Activated CD8-positive, alpha-beta memory T cell treated with anti-CD3 and anti-CD28 coated beads for 48 hours (primary cell): ENCODE measurements at places on chromosomes 11 and 22.

DNA sequence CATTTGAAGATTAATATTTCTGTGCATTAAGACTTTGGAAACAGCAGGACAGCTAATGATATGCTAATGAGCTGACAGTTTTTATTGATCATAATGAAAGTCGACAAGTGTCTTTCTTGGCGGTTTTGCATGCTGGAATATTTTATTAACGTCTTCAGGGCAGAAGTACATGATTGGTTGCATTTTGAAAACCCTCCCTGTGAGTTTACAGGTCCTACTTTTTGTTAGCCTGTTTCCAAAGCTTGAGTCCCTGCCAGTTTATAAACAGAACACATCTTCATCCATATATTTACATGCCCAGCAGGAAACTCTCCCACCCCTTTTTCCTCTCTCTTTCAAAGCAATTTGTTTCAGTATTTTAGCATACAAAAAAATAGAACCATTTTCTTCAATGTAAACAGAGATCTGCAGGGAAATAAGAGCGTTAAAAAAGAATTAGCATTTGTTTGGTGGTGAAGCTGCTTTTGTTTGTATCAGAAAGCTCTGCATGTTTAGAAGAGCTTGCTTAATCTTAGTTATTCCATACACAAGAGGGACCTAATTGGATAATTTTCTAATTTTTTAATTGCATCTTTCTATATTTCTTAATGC lies 243.6 kb downstream of the NELL1 start:
- DNase-seq: no peak

GRCh38 chr22:42991010-42991651 lies 23.8 kb downstream of the PACSIN2 start:
- DNase-seq: no peak

GRCh38 chr11:96168623-96169022 lies 174.4 kb downstream of the MAML2 start:
- DNase-seq: no peak

GRCh38 chr11:75565916-75566762 lies 4.1 kb downstream of the SERPINH1 start:
- DNase-seq: no peak

DNA sequence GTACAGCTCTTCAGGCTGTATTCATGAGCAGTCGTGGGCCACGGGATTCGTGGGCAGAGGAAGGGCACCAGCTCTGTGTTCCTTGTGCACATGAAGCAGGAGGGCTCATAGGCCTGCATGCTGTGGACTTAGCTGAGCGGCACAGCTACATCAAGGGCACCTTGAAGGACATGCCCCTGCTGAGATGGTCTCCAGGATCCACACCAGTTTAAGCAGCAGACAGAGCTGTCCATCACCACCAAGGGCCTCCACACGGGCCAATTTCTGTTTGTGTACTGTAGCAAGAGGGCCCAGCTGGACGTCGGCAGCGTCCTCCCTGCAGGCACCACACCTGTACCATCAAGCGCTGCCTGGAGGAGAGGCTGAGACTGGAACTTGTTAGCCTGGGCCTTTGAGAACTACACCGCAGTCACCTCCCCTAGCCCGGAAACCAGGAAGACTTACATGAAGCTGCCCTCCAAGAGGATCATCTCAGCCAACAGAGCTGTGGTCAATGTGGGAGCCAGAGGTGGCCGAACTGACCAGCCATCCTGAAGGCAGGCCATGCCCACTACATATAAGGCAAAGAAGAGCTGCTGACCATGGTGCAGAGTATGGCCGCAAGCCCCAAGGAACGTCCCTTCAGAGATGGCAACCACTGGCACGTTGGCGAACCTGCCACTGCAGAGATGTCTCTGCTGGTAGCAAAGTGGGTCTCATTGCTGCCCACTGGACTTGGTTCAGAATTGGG lies 32.7 kb upstream of the GNB1L start:
- DNase-seq: no peak

DNA sequence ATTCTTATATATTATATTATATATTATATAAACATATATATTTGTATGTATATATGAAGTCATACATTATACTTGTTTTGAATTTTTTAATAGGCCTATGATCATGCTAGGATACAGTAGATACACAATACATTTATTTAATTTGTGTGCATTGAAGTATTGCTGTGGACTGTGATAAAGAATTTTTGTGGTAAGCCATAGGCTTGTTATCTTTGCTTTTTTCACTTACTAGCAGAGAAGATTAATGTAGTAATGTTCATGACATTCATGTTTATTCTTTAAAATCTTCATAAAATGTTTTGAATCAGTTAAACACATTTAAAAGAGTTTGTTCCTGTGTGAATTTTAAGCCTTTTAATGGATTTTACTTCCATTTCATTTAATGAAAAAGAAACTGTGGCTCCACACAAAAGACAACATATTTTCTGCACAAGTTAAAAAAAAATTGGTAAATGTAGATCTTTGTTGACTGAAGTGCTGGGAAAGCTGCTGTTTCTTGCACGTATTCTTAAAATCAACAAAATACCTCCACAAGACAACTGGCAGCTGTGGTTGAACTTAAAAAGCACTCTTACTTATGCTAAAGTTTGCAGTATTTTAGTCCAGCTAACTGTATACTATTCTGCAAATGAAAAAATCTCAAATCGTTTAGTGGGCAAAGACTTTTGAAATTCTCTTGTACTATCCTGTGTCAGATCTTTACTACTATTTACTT lies 156.2 kb downstream of the TMEM135 start:
- no peak for DNase-seq

- no peak for DNase-seq
These were observed 67.0 kb upstream of the EIF3D start for GRCh38 chr22:36595940-36596339.

DNA sequence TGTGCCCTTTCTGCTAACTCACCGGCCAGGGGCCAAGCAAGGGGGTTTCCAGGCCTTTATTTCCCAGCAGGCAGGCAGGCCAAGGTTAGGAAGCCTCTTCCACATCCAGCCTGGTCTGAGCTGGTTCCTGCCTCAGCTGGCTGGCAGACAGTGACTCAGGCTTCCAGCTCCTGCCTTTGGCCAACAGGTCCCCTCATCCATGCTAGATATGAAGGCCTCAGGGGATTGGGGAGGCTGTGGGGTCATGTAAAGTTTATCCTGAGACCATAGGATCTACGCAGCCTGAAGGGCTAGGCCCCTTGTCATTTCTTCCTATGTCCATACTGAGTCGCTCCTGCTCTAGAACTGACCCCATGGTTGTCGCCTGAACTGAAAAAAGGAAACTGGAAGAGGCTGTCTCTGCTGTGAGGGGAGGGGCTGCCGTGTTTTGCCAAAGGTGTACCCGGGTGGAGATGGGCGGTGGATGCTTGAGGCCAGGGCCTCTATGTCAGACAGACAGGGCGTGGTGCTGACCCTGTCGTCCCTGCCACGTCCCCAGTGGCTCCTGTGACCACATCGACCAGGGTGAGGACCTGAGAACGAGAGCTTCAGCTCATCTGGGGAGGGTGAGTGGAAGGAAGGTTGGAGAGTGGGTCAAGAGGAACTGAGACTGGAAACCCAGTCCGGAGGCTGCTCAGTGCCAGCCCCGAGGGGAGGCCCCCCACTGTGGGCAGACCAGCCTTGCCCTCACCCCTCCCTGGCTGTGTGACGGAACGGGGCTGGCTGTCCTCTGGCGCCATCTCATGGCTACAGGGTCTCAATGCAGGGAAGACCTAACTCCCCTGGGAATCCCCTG lies 17.0 kb downstream of the P2RY6 start:
- peak; percentile 51 for DNase-seq

DNA sequence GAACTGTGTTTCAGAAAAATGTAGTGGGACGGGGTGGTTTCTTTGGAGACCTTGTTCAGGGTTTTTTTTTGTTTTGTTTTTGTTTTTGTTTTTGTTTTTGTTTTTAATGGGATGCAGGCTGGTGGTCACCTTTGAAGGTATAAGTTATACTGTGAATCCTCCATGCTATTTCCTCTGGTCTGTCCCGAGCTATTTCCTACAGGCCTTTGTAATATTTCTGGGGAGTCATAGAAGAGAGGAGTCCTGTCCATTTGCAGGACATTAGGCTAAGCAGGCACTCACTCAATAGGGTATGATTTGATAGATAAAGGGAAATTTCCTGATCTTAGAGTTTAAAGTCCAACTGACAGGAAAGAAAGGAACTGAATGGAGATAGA lies 78.0 kb downstream of the TRAF6 start:
- DNase-seq: no peak

DNA sequence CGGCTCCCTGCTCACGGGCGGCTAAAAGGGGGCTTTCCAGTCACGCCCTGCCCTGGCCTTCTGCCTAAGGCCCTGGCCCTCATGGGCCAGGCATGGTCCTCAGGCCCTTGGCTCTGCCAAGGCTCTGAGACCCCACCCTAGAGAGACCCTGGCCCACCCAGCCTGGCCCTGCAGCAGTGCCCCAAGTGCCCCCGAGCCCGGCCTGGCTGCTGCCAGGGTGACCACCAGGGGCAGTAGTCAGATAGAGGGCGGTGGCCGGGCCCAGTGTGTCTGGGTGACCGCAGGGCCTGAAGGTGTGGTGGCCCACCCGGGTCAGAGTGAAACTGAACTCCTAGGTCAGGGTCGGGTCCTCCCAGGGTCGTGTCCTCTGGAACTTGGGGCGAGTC lies 29.4 kb upstream of the CCDC188 start:
- DNase-seq: no peak

GRCh38 chr11:114736806-114737205 lies 58.5 kb downstream of the NXPE2 start:
- DNase-seq: no peak

GRCh38 chr11:1227551-1228100 lies 4.8 kb downstream of the MUC5B start:
- no peak for DNase-seq

- DNase-seq: no peak
These were observed 7.5 kb downstream of the BDNF start for GRCh38 chr11:27692781-27693180.

DNA sequence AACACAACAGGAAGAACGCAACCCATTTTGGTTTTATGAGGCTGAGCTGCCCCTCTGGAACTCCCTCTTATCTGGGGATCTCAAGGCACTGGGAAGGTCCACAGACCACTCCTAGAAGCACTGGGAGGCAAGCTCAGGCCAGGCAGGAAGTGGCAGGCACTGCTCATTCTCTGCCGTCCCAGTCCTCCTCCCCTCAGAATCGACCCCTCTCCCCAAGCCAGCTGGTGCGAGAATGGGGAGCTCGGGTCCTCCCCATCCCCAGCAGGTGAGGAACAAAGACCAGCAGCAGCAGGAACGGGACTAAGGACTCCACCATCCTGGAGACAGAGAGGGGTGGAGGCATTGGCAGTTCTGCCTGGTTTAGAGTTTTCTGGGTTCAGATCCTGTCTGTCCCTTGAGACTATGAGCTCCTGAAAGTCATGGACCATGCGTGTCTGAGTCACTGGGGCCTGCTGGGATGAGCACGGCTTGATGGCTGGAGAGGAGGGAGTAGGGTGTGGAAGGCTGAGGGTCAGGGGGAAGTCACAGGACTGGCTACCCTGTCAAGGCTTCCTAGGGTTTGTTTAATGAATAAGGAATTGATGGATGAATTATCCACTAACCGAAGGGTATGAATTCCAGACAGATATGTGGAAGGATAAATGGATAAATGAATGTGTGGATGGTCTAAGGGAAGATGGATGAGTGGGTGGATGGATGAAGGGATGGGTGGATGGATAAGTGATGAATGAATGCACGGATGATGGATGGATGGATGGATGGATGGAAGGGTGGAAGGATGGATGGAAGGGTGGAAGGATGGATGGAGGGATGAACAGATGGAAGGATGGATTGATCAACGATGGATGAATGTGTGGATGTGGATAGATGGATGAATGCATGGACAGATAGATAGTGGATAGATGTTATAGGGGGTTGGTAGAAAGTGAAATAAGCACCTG lies 6.4 kb downstream of the MYEOV start:
- DNase-seq: no peak

- no peak for DNase-seq
These were observed 48.5 kb upstream of the BMAL1 start for GRCh38 chr11:13229136-13229535.

GRCh38 chr11:17855531-17856290 lies 121.1 kb downstream of the KCNC1 start:
- DNase-seq: no peak

DNA sequence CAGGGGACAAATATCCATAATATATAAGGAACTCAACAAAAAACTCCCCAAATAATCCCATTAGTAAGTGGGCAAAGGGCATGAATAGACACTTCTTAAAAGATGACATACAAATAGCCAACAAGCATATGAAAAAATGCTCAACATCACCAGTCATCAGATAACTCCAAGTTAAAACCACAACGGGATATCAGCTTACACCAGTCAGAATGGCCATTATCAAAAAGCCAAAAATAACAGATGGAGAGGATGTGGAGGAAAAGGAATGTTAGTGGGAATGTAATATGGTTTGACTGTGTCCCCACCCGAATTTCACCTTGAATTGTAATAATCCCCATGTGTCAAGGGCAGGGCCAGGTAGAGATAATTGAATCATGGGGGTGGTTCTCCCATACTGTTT lies 350.1 kb downstream of the GUCY1A2 start:
- no peak for DNase-seq

DNA sequence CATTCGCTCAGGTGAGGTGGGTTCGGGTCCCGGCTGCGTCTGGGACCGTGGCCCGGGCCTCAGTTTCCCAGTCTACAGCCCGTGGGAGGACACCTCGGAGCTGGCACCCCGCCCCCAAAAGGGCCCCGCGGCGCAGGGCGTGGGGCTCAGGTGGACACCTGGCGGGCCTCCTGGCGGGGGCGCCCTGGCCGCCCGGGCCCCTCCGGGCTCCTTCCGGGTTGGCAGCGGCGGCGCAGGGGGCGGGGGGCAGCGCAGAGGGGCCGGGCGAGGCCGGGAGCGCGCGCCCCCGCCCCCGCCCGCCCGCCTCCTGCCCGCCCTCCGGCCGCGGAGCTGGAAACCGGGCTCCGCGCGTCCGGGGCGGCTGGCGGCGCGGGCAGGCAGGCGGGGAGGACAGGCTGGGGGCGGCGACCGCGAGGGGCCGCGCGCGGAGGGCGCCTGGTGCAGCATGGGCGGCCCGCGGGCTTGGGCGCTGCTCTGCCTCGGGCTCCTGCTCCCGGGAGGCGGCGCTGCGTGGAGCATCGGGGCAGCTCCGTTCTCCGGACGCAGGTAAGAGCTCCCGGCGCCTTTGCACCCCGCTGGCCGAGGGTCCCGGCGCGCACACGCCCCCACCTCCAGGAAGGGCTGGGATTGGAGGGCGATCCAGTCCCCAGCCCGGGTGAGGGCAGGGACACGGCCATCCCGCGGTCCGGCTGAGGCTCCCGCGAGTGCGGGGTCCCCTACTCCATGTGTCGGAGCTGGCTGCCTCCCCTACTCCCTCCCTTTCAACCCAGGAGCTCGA lies at the start of gene EMID1:
TSS of gene EMID1 (plus strand) at position 303 of the 778 bp plus-strand sequence. CDS start at position 446, 143 bp downstream.
- no peak for DNase-seq

- DNase-seq: no peak
These were observed 36.2 kb downstream of the FZD4 start for GRCh38 chr11:86918973-86919372.

DNA sequence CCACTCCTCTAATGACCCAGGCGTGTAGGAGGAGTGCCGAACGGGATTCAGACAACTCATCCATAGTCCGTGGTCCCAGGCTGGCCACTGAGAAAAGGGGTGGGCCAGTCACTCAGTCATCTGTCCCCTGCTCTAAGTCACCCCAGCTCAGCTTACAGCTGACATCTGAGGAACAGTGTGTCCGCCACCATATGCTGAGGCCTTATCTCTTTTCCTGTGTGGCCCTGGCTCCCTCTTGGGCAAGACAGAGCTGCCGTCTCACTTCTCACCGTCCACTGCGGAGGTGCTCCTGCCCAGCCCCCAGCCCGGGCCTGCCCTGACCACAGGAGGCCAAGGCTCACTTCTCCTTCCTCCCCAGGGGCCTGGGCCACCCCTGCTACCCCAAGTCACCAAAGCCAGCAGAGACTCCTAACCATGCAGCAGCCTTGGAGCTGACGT lies 6.8 kb downstream of the CCDC86 start:
- no peak for DNase-seq
